ENCODE measurements at places on chromosomes 2 and 18. TPM values are rescaled to one million over a fixed set of nuclear protein-coding genes. Genes with fewer than 3 reads are reported as not detected.

GRCh38 chr2:31476511-31477180 lies 62.1 kb upstream of the XDH start:
- no peak for DNase-seq

DNA sequence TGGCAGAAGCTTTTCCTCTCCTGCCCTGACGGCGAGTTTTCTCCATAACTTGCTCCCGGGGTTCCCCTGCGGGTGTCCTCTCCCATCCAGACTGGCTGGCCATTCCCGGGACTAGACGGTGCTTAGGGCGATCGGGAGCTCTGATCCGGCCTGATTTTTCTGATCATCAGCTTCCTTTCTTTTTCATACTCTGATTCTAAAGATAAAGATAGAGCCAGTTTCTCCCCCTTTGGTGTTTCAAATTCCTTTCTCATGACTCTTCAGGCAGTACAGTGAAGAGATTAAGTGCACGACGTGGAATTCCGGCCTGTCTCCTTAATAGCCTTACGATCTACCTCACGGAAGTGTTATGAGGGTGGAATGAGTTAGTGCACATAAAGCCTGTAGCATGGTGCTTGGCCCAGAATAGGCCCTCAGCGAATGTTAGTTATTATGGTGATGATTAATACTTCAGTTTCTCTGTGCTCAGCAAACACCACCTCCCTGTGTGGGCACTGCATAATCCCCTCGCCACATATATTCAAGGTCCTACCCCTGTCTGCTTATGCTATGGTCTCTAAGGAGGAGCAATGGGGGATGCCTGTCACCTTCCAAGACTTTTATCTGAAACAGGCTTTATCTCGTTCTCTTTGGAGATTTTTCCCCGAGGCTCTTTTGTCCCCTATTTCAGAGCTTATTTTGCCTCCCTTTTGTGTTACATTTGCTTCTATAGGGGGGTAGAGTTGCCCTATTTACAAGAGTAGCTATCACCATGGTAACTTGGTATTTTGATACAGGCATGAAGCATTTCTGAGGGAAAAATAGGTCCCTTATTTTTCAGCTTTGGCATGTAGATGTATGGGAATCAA lies 254.8 kb downstream of the CDH2 start:
- no peak for DNase-seq

DNA sequence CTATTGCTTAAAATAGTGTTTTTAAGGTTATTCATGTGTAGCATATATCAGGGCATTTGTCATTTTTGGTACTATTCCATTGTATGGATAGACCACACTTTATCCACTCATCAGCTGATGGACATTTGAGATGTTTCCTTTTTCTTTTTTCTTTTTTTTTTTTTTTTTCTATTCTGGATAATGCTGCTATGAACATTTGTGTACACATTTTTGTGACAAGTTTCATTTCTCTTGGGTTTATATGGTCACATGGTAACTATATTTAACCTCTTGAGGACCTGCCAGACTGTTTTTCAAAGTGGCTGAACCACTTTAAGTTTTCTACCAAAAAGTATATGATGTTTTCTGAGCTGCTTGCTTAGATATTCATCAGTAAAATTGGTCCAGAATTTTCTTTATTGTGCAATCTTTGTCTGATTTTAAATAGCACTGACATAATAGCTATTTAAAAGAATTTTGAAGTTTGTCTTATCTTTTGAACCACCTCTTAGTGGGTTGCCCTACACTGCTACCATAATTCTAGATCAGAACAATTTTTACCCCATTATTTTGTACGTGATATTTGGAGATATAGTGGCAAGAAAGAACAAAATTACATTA lies 219.4 kb upstream of the SIX3 start:
- no peak for DNase-seq

DNA sequence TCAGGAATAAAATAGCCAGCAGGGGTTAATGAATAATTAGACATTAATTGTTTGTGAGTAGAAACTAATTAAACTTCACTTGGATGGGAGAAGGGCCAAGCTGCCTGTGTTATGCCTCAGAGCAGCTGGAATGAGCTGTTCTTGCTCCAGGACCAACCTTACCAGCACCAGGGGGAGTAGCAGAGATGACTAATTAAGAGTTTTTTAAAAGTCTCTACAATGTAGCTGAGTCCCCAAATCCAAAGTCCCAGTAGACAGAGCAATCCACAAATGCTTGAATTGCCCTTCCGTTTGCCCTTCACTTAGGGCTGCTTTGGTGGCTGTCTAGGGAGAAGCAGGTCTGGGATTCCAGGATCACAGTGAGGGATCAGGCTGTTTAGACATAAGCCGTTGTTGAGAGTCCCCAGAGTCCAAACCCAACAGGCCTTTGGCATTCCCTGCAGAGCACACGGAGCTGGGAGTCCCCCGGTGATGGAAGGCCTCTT lies 59.4 kb downstream of the RHOB start:
- no peak for DNase-seq

DNA sequence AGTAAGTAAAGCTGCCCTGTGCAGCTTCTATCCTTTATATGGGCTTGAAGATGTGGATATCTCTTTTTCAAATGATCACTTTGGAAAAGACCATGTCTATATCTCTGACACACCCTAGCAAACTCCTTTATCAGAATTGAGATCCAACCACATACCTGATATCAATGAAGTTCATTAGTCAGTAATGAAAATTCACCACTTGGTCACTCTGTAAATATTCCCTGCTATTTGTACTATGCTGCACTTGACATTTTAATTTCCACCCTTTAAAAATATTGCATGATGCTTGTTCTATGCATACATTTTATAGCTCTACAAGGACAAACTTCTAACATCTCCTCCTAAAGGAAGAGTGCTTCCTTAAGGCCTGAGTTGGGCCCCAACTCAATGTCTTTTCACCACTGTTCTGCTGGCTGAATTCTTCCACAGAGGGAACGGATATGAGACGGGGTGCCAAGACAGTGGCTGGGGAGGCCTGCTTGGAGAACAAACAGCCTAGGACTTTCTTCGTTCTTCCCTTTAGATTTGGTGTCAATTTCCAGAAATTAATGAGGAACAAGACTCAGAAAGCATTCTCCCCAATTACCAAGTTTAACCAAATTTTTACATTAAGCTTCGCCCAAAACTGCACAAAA lies at the start of gene GKN2:
Gene GKN2 (minus strand): TSS at position 7 of the 635 bp plus-strand sequence. CDS start 32 bp downstream, outside the sequence.
- no peak for DNase-seq

DNA sequence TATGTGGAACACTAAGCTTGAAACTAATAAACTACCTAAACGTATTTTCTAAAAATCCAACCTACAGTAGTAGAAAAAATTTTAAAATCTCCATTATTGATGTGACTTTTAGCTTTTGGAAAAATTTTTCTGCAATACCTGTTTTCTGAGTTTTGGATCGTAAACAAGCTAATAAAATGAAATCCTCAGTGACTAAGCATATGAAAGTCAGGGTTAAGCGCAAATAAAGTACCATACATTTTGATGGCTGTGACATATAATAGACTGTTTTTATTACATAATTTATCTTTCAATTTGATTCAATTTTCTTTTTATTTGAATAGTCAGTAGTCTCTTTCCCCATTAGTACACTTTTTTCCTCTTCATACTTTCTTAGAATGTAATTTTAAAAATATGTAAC lies 683.6 kb downstream of the NUP35 start:
- no peak for DNase-seq

DNA sequence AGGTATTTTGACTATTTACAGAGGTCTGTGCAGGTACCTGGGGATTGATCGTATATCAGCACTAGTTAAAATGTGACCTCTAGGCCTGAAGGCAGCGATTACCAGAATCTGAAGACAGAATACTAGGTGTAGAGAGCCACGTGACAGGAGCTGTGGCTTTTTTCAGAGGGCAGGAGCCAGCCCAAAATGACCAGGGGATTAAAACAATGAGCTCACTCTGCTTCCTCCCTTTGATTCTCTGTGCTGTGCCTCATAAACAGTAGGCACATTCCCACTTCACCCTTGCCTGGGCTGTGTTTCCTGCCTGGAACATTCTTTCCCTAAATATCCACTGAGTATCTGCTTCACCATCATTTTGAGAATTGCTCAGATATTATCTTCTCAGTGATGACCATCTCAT lies 15.2 kb downstream of the ITGAV start:
- peak; percentile 39 for DNase-seq

DNA sequence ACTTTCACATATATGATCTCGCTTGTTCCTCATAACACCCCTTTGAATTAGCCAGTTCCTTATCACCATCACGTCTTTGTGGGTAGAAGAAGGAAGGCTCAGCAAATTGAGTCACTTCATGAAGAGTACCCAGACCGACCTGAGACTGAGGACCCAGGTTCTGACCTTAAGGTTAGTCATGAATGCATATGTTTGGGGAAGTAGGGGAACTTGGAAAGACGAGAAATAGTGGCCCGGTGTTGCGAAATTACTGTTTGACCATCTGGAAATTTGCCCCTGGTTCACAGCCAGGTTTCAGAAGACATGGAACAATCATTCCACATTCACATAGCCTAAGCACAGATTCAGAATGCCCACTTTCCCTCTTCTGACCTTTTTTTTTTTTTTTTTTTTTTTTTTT lies 59.8 kb downstream of the MEIS1 start:
- DNase-seq, result no peak

- no peak for DNase-seq
Measured at GRCh38 chr2:188328419-188328818, 36.7 kb downstream of the GULP1 start.

DNA sequence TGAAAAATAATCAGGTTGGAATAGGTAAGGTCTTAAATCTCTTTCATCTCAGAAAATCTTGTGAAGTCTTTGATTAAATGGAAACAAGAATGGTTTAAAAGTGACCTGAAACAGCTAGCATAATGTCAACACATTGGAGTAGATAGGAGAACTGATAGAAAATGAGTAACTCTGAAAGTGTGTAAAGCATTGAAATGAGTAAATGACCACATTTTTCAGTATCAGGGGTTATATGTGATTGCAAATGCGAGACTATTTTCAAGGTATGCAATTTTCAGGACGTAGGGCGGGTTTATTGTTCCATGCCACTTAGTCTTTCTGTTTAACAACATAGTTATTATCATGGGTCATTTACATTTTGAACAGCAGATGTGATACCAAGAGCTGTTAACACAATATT lies 1383.2 kb downstream of the LRP1B start:
- no peak for DNase-seq

GRCh38 chr18:35470435-35470834 lies 27.3 kb downstream of the INO80C start:
- DNase-seq, result no peak

GRCh38 chr18:2687390-2688001 lies 32.0 kb downstream of the SMCHD1 start:
- no peak for DNase-seq

- DNase-seq, result no peak
Measured at GRCh38 chr2:53498210-53498609, 269.4 kb upstream of the CHAC2 start.

GRCh38 chr18:31444142-31444541 lies 3.4 kb upstream of the DSG3 start:
- DNase-seq, result no peak

DNA sequence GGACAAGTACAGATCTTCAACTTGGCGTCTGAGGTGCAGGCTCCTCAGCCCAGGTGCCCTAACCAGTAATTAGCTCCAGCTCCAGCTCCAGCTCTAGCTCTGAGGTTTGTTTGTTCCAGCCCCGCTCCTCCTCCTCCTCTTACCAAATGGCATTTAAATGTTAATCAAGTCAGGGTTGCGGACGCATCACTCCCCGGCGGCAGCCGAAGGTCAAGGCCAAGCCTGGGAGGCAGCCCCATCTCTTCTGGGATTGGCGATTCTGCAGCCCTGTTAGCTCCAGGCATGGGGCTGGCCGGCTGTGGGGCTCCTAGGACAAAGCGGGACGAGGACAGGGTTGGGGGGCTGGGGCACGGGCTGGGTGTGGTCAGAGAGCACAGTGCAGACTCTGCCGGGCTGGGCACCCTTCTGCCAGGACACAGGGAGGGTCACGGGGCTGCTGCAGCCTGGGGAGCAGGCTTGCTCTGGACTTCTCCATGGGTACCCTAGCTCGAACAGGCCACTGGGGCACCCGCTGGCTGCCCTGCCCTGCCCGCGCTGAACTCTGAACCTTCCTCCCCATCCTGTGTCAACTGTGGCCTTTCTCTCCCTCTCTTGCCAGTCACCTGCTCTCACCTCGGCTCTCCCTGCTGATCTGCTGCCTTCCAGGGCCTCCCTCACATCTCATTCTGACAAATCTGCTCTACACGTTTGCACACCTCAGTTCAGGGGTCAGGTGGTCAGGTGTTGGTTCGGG lies 203.3 kb downstream of the CELF4 start:
- no peak for DNase-seq

- DNase-seq, result no peak
Measured at GRCh38 chr18:35174093-35174731, 66.6 kb upstream of the ZNF397 start.

DNA sequence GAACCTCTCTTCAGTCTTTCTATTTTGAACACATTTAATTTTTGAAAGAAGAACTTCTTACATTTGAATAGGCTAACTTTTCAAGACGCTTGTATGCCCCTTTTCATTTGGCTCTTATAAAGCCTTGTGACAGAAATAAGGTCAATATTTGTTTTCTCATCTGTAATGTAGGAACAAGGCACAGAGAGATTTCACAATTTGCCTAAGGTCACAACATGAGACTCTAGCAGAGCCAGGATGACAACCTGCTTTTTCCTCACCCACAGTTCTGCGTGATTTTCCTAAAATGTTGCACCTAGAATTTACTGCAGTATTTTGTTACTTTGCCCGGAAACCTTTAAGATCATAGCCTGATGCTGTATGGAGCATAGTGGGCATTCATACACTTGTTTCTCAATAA lies 67.4 kb downstream of the TXNL1 start:
- no peak for DNase-seq

GRCh38 chr2:12434630-12435098 lies 282.1 kb upstream of the TRIB2 start:
- DNase-seq, result no peak

DNA sequence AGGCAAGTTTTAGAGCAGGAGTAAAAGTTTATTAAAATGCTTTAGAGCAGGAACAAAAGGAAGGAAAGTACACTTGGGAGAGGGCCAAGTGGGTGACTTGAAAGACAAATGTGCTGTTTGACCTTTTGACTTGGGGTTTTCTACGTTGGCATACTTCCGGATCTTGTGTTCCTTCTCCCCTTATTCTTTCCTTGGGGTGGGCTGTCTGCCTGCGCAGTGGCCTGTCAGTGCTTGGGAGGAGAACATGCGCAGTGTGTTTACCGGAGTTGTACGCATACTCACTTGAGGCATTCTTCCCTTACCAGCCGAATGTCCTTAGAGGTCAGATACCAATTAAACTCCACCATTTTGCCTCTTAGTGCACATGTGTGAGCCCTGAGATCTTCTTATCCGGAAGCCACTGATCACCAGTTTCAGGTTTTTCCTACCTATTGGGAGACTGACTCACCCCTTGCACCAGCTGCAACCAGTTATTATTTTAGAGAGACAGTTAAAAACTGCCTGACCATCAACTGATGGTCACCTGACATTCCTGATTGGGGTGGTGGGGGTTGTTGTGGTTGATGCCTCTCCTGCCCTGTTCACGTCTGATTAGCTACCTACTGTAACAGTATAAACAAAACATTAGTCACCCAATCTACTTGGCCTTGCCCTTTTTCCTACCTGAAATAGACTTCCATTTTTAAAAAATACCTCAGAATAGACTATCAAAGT lies 67.5 kb downstream of the NYAP2 start:
- DNase-seq, result no peak

The CRYBA2 gene
- not detected for total RNA-seq

The FSHR gene
- total RNA-seq, result not detected

The SLC66A2 gene
- 31.8 TPM for total RNA-seq

The DQX1 gene
- 3.5 TPM for total RNA-seq

The GCFC2 gene
- 13.0 TPM for total RNA-seq

The CCDC74B gene
- total RNA-seq, result 20.4 TPM

The SNX17 gene
- 90.5 TPM for total RNA-seq

All from endothelial cell (in vitro differentiated cells).